Activated CD8-positive, alpha-beta T cell treated with anti-CD3 and anti-CD28 coated beads for 36 hours (primary cell): ENCODE measurements at places on chromosomes 6 and 20. TPM values are rescaled to one million over a fixed set of nuclear protein-coding genes. Genes with fewer than 3 reads are reported as not detected.

GRCh38 chr6:125050663-125051318 lies 88.6 kb downstream of the RNF217 start:
- DNase-seq: no peak
- H3K27me3 ChIP-seq: no peaks in the 10 kb centered on the region
- H3K27ac ChIP-seq: no peak overlapping the region
- H3K36me3 ChIP-seq: no peaks in the 10 kb centered on the region

KIAA0408 gene
- total RNA-seq: 2.6 TPM

SLC32A1 gene
- not detected for total RNA-seq

PI16 gene
- not detected for total RNA-seq

HSPA12B gene
- not detected for total RNA-seq

SAPCD1 gene
- total RNA-seq: 18.7 TPM

GRCh38 chr6:144415014-144415413 lies 129.9 kb downstream of the UTRN start:
- no peaks in the 10 kb centered on the region for H3K27me3 ChIP-seq
- DNase-seq: no peak
- H3K4me3 ChIP-seq: no peak overlapping the region
- peaks cover 49% of the 10 kb centered on the region for H3K4me1 ChIP-seq
- no peak overlapping the region for H3K27ac ChIP-seq

DNA sequence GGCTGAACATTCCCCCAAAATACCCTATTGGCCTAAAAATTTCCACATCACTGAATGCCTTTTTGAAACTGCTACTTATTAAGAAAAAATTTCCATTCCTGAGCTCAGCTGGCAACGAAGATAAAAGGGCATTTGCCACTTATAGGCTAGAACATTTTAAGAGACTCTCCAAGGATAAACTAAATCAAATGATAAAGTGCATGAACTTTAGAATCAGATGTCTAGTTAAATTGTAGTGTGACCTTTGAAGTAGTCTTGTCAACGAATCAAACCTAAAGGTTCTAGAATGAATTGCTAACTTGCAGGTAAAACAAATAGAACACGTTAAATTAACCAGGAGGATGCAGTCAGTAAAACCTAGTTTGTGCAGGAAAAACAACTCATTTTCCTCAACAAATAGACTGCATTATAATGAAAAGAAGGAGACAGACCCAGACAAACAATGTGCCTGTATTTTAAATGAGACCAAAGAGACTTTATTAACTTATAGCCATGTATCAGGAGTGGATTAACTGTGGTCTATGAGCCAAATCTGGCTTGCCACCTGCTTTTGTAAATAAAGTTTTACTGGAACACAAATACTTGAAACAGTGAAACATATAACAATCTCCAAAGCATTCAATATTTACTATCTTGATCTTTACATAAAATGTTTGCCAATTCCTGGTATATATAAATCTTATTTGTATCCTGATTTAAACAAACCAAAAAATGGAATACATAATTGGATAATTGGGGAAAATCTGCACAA lies 184.4 kb downstream of the MEI4 start:
- DNase-seq: no peak
- no peak overlapping the region for H3K4me3 ChIP-seq
- no peaks in the 10 kb centered on the region for H3K4me1 ChIP-seq
- no peaks in the 10 kb centered on the region for H3K36me3 ChIP-seq

DNA sequence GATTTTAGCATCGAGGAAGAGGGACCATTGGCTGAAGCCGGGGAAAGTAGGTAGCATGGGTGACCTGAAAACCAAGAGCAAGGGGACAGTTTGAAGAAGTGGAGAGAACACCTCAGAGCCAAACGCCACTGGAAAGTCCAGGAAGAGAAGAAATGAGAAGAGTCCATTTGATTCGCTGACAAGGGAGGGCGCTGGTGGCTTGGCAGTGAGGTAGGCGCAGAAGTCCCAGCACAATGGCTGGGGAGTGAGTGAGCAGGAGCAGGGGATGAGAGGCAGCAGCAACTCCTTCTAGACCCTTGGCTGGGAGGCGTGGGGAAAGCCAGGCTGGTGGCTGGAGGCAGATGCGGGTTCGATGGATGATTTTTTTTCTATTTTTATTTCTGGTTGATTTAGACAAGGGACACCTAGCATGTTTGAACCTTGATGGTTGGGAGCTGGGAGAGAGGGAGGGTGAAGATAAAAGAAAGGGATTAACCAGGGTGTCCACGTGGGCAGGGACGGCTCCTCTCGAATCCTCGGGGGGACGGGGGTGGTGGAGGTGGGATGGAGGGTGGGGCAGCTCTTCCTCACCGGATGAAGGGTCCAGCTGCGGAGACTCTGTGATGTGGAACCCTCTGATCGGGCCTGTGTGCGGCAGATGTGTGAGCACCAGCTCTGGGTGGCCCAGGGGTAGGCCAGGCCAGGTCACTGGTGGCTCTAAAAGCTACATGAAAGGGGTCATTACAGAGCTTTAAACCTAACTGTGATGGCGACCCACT lies 164.2 kb downstream of the NFATC2 start:
- peak; percentile 30 for DNase-seq
- H3K4me3 ChIP-seq: no peak overlapping the region
- H3K36me3 ChIP-seq: peaks cover 3% of the 10 kb centered on the region
- peak overlapping the region; percentile 16 for H3K27ac ChIP-seq
- no peaks in the 10 kb centered on the region for H3K4me1 ChIP-seq

CNR1 gene
- not detected for total RNA-seq

NHSL1 gene
- 0.18 TPM for total RNA-seq

NDUFAF5 gene
- 28.4 TPM for total RNA-seq

- no peak overlapping the region for H3K4me3 ChIP-seq
- no peak for DNase-seq
- no peak overlapping the region for H3K27ac ChIP-seq
- H3K4me1 ChIP-seq: no peaks in the 10 kb centered on the region
Measured at GRCh38 chr6:165056292-165056691, 253.1 kb downstream of the C6orf118 start.

DNA sequence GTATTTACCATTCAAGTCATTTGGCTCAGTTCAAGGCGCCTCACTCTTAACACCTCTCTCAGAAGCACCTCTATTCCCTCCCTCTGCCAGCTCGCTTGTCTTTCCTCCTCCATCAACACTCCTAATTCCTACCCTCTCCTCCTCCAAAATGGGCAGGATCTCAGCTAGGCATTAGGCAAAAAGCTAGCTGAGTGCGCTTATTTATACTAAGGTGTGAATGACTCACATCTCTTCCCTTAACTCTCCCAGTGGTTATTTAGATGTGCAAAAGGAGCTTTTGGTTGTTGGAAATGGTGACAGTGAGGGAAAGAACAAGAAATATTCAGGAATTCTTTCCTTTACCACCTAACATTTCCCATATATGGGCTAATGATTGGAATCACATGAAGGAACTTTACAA lies 29.1 kb downstream of the PACSIN1 start:
- H3K27me3 ChIP-seq: no peaks in the 10 kb centered on the region
- H3K4me1 ChIP-seq: peaks cover 5% of the 10 kb centered on the region
- no peaks in the 10 kb centered on the region for H3K36me3 ChIP-seq
- no peak for DNase-seq
- no peak overlapping the region for H3K27ac ChIP-seq
